Activated naive CD8-positive, alpha-beta T cell treated with anti-CD3 and anti-CD28 coated beads, Interleukin-2, amount 50 U/mL, for 24 hours (primary cell): ENCODE measurements at places on chromosomes 5 and 9.
A peak's percentile ranks its signal among the peaks of the same experiment; 100 is the strongest.

DNA sequence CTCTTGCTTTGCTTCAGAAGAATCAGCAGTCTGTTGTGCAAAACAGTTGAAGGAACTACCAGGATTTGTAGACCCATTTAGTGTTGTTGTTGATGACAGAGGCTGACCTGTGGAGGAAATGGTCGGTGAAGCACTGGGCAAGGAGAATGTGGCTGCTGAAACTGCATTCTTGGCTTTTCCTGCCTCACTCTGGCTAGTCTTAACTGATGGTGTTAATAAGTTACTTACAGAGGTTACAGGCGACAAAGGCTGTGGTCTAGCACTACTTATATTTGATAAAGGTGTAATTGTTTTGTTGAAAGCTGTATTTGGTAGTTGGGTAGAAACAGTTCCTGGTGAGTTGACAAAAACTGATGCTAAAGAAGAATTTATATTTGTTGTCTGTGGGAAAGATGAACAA lies 31.5 kb downstream of the MLANA start:
- no peak for DNase-seq

- DNase-seq = peak; percentile 16
These were observed 168.8 kb downstream of the PDE4D start for GRCh38 chr5:59724482-59725391.

GRCh38 chr5:68344447-68345111 lies 129.0 kb downstream of the PIK3R1 start:
- DNase-seq = no peak

DNA sequence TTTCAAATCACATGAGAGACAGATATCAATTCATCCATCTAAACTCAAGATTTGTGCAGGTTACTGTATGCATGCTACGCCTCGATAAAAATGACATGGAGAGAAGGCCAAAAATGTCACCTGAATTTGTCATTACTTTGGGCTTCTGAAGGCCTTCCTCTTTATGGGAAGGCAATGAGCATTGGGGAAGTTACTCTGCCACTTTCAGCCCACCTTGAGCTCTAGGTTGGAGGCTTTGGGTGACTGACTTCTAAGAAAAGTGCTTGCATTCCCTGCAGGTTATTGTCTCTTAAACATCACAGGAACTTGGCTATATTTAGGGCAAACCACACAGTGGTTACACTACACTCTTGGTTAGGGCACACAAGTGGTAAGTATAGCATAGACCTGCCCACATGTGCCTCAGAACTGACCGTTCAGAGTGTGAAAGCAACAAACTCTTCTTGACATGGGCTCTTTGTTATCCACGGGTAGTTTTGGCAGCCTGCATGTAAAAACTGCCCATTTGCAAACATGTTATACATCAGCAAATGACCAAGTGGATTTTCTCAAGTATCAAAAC lies 169.5 kb downstream of the ZNF608 start:
- DNase-seq = no peak

GRCh38 chr5:141504216-141504615 lies 15.3 kb downstream of the PCDHGC5 start:
- DNase-seq = no peak

DNA sequence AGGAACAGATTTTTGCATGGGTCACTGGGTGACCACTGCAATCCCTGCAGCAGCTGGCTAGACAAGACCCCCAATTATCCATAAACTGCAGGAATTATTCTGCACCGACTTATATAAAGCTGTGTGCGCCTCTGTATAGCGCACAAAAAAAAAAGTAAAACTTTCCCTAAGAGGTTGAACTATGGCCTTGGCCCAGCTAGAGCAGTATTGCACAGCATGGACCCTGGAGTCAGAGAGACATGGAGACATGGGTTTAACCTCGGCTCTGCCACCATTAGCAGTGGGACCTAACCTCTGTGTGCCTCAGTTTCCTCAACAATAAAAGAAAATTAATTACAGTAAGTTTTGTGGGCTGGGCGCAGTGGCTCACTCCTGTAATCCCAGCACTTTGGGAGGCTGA lies 17.1 kb upstream of the GRPEL2 start:
- no peak for DNase-seq

DNA sequence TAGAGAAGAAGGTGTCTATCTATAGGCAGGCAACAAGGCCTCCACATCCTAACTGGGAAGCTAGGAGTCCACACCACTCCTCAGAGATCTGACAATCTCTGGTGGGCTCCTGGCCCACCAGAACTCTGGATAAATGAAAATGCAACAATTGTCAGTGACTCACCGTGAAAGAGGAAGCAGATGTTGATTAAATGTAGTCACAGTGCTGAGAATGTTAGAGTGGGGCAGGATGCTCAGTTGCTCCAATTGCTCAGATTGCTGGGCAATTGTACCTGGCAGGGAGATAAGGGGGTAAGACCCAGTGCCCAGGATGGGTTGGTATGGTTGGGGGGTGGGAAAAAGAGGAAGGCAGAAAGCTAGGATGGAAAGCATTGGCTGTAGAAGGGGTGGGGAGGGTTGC lies 4.3 kb downstream of the CCL19 start:
- no peak for DNase-seq

- no peak for DNase-seq
These were observed 268.2 kb downstream of the BRINP1 start for GRCh38 chr9:119101048-119101447.

DNA sequence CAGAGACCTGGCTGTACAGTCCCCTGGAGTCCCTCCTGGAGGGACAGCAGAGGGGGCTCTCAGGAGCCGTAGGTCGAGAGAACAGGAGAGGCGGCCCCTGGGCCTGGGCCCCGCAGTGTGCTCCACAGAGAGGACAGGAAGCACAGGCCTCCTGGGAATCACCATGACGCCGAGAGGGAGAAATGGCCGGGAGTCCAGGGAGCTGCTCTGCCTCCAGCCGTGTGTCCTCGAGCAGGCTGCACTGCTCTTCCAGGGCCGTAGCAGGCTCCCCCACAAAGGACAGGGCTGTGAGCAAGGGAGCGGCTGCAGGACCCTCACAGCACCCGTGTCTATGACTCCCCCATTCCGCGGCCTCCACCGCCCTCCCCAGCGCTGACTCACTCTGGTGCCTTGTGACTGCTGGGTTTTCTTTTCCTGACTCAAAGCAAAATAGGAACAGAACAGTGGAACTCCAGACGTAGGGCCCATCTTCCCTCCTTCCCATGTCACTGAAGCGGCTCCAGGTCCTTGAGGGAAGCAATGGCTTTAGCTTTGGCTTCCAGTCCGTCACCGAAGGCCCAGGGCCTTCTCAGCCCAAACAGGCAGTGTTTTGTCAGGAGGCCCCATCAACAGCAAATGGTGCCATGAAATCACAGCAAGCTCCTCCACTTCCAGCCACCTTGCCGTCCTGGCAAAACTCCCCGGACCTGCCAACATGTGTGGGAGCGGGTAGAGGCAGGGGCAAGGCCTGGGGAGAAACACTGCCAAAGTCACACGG lies 114.2 kb downstream of the LHFPL2 start:
- no peak for DNase-seq
